ENCODE measurements at places on chromosomes 4 and X.

DNA sequence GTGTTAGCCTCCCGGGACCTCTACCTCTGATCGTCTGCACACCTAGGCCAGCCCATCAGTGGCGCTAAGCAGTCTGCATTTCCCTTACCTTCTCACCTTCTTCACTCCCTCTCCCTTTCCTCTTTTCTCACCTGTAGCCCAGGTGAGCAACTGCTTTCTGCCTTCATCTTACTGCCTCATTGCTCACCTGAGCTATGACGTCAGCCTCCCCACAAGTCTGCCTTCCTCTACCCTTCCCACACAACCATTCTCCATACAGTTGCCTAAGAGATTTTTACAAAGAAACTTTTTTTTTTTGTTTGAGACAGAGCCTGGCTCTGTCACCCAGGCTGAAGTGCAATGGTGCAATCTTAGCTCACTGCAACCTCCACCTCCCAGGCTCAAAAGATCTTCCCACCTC lies 136.3 kb downstream of the BCOR start:
- no peak for DNase-seq

GRCh38 chr4:47505666-47506065 lies 20.6 kb downstream of the ATP10D start:
- no peak for DNase-seq

GRCh38 chrX:100635040-100635439 lies 1.6 kb downstream of the TSPAN6 start:
- no peak for DNase-seq

DNA sequence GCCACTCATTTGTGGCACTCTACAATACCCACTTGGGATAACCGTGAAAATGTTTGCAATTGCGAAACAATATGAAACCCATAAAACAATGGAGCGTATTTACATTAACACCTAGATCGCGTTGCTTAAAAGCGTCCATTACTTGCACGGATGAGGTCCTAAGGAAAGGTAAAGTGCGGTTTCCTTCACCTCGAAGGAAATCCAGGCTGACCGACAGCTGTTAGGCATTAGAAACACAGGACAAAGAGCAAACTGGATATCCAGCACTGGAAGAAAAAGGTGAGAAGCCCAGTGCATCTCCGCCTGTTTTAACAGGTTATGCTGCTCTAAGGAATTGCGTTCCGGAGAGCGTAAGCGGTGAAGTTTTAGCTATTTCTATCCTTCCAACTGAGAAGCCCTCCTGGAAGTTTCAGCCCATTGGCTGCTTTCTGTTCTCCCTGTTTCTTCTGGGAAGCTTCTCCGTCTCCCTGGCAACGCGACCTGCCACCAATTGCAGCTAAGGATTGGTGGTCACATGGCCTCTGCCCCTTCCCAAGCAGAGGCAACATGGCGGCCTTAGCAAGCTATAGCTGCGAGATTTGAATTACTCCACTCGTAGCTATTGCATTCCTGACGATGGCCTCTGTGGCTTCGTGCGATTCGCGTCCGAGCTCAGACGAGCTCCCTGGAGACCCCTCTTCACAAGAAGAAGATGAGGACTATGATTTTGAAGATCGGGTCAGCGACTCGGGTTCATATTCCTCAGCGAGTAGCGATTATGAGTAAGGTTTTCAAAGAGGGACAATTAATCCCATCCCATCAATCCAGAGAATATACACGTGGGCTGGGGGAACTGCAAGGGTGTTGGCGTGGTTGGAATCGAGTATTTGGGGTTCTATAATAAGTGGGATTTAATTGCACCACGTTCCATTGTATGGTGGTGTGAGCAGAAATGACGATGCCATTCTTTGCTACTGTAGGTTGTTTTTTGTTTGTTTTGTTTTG lies at the start of gene INTU:
TSS of gene INTU (plus strand) at position 538 of the 984 bp plus-strand sequence. CDS start at position 616, 78 bp downstream.
- peak; percentile 47 for DNase-seq

- no peak for DNase-seq
Observed at GRCh38 chr4:17138847-17139246, 240.4 kb upstream of the LDB2 start.

- DNase-seq = no peak
Observed at GRCh38 chr4:144591401-144591800, 54.6 kb upstream of the HHIP start.

DNA sequence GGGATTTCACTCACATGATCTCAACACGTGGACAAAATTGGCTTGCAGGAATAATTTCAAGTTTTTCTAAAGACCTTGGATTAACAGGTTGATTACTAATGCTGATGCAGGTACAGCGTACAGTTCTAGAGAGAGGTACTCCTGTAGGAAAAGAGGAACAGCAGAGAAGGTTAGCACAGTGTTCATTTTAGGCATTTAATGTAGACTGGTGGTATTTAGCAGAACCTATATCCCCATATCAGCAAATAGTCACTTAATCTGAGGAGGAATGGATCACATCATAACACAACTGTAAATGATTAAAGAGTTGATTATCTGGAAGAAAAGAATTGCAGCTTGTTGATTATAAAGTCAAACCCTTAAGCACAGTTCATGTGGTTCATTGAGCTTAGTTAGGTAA lies 620 bp downstream of the CXCL10 start:
- no peak for DNase-seq

GRCh38 chrX:48971249-48972219 lies at the start of gene KCND1:
TSS of gene KCND1 (minus strand) at chrX:48971844. CDS start at chrX:48970271, 1,573 bp downstream.
- DNase-seq = no peak

- DNase-seq = no peak
Observed at GRCh38 chr4:23166919-23167318, 474.2 kb downstream of the GBA3 start.

DNA sequence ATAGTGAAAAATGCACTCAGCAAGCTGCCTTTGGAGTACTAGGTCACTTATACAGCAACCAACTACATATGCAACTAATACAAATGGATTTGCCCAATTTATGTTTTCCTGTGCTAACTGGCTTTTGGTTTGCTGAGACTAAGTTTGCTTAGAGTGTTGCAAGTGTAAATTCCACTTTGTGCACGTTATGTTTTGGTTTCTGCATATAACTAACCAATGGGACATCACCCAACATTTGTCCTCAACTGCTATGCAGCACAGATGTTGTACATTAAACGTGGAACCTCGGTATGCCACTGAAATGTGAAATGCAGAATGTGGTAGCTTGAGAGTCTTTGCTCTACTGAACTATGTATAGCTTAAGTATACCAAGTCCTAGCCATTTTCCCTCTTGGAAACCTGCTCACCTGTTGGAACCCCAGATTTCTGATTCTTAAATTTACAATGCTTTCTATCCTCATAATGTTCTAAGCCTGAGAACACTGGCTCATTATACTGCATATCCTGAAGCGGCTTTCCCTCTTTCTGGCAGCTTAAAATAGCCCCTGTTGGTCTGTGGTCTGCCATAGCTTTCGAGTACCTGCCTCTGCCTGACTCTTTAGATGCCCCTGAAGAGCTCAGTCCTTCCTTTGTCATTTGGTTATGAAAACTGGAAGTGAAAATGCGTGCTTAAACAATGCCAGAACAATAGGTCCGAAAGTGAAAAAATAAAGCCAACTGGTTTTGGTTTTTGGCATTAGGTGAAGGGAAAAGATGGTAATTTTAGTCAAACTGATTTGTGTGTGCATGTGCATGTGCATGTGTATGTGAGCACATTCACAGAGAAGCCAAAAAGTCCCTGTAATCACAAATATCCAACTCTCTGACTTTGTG lies 158.0 kb downstream of the SH2D1A start:
- no peak for DNase-seq

GRCh38 chrX:111483881-111484280 lies 27.6 kb upstream of the SERTM2 start:
- no peak for DNase-seq

- DNase-seq = no peak
Observed at GRCh38 chr4:6118201-6118600, 82.1 kb downstream of the JAKMIP1 start.

GRCh38 chr4:20017777-20018115 lies 234.0 kb upstream of the SLIT2 start:
- DNase-seq = no peak

All from stimulated activated CD4-positive, alpha-beta T cell treated with anti-CD3 and anti-CD28 coated beads, TNF-alpha, amount 100 ng/mL, for 24 hours (primary cell).